HTR-8/SVneo (cell line): ENCODE measurements at places on chromosomes 12 and 14.

GRCh38 chr12:54998958-54999510 lies 14.5 kb upstream of the TESPA1 start:
- no peak for DNase-seq

DNA sequence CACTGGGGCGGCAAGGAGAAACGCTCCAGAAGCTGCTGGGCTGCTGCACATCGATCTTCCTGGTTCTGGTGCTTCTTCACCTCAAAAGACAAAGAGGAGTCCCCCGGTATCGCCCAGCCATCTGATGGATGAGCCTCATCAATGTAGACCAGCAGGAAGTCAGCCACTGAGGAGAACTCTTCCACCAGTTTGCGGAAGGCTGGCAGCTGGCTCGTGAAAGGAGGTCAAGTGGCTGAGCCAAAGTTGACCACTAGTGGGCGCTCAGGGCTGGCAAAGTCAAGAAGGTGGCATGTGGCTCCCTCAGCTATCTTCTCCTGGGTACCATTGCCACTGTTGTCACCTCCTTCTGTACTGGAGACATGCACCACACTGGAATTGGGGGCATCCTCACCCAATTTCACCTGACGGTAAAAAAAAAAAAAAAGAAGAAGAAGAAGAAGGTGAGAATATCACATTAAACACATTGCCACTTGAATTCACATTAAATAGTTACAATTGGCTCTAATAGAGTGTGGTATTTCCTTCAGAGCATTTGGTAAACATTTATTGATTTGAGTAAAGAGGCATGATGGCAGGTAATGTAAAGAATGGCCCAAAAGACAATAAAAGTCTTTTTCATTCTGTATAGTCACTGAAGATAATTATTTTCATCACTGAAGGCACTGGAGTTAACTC lies 8.3 kb downstream of the DIO2 start:
- DNase-seq = no peak

- DNase-seq = peak; percentile 87
Measured at GRCh38 chr14:91284146-91284790, 39.8 kb upstream of the GPR68 start.

- no peak for DNase-seq
Measured at GRCh38 chr12:85527192-85527591, 247.2 kb downstream of the ALX1 start.

DNA sequence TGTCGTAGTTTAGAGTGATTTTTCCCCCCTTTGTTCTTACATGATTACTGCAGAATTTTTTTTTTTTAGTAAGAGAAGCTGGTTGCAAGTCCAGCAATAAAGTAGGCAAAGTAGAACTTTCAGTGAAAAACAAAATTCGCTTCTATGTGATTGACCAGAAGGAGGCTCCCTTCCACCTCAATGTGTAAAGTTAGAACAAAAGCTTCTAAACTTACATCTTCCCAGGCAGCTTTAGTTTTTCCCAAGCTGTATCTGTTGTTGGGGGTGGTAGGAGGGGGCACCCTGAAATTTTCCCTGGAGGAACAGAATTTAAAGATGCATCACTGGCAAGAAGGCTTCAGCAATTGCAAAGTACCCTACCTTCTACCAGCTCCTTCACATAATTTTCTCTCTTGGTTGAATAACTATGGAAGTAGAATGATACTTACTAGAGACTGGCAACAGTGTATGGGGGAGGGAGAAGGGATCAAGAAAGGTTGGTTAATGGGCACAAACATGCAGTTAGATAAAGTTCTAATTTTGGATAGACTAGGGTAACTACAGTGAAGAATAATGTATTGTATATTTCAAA lies 87.3 kb upstream of the E2F7 start:
- peak; percentile 2 for DNase-seq

- DNase-seq = no peak
Measured at GRCh38 chr12:68344126-68344525, 12.0 kb upstream of the MDM1 start.

DNA sequence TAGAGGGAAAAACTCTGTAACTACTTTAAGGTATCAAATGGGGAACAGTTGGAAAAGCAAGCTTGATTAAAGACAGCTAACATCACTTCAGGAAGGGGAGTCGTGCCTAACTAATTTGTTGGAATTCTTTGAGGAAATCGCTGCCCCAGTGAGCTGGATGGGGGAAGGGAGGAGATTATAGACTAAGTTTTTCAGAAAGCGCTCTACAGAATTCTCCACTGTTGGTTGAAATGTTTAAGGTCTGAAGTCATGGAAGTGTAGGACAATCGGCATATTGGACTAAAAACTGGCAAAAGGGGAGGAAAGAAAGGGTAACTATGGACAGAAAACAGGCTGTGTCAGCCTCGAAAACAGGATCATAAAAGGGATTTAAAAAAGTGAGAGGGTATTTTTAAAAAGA lies 229.9 kb upstream of the HMGA2 start:
- DNase-seq = no peak

GRCh38 chr14:105739331-105740102 lies 213.1 kb downstream of the TMEM121 start:
- no peak for DNase-seq
